ENCODE measurements at places on chromosomes 2 and 18. TPM values are rescaled to one million over a fixed set of nuclear protein-coding genes. Genes with fewer than 3 reads are reported as not detected.

The PLCL1 gene
- 79.8 TPM for total RNA-seq

The TDRD15 gene
- not detected for total RNA-seq

The BOK gene
- total RNA-seq: 3.9 TPM

The CD8B2 gene
- total RNA-seq: not detected

The LIMS3 gene
- total RNA-seq: 3.2 TPM

The SCN9A gene
- total RNA-seq: 0.94 TPM

The C2orf15 gene
- 0.70 TPM for total RNA-seq

- no peaks in the 10 kb centered on the region for H3K36me3 ChIP-seq
- H3K4me3 ChIP-seq: no peak overlapping the region
- no peaks in the 10 kb centered on the region for H3K27me3 ChIP-seq
Measured at GRCh38 chr2:1586251-1586922, 157.9 kb downstream of the PXDN start.

DNA sequence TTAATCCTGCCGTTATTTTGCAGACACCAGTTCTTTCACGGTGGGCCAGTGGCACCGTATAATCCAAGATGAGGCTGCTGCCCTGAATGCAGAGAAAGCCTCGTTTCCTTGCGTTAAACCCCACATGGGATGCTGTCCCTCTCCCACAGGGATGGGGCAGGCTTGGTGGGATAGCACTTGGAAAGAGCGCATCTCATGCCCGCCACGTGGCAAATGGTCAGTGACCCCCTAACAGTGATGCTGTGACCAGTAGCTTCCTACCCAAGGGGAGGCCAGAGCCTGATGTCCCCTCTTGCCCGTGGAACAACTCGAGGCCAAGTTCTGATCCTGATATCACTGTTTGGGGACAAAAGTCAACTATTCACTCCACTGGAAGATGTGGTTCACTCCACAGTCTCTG is 73.3 kb downstream of the RHOB start:
- H3K4me3 ChIP-seq: no peak overlapping the region
- no peaks in the 10 kb centered on the region for H3K36me3 ChIP-seq
- H3K4me1 ChIP-seq: peaks cover 37% of the 10 kb centered on the region
- no peak overlapping the region for H3K27ac ChIP-seq
- DNase-seq: no peak
- H3K27me3 ChIP-seq: no peaks in the 10 kb centered on the region

- H3K4me1 ChIP-seq: peaks cover 8% of the 10 kb centered on the region
- no peaks in the 10 kb centered on the region for H3K27me3 ChIP-seq
- no peak overlapping the region for H3K27ac ChIP-seq
- no peaks in the 10 kb centered on the region for H3K36me3 ChIP-seq
Measured at GRCh38 chr2:109538546-109538945, 75.2 kb downstream of the SEPTIN10 start.

DNA sequence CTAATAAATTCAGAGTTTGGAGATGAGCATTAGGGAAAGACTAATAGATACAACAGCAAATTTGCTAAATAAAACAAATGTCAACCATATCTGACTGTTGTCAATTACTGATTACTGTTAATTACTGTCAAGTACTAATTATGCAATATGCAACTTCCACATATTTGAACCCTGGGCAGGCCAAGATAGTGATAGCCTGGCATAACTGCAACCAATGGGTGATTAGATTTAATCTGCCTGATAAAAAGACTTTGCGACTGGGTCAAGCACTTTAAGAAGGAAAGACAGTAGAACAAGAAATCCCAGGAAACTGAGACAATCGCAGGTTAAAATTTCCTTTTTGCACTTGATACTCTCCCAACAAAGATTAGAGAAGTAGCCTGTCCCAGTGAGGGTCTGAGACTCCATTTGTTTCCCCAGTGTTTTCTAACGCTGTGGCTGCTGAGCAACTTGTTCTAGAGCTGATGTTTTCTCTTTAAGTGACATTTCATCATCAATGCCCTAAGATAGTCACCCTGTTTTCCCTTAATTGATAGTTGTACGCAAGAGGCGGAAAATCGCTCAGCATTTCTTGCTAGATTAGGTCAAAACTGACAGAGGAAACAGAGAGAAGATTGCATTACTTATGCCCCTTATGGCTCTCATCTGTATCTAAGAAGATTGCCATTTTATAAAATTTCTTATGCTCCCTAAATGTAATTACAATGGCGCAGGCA is 17.8 kb downstream of the ARHGAP15 start:
- no peaks in the 10 kb centered on the region for H3K36me3 ChIP-seq
- H3K27ac ChIP-seq: no peak overlapping the region
- DNase-seq: no peak
- H3K27me3 ChIP-seq: peaks cover 8% of the 10 kb centered on the region

GRCh38 chr18:36467614-36468013 is 170.1 kb downstream of the FHOD3 start:
- H3K4me1 ChIP-seq: no peaks in the 10 kb centered on the region
- H3K4me3 ChIP-seq: no peak overlapping the region
- H3K27me3 ChIP-seq: no peaks in the 10 kb centered on the region
- H3K27ac ChIP-seq: peak overlapping the region; percentile 87
- no peaks in the 10 kb centered on the region for H3K36me3 ChIP-seq

GRCh38 chr2:219680958-219681693 is 53.7 kb downstream of the SLC4A3 start:
- no peaks in the 10 kb centered on the region for H3K36me3 ChIP-seq
- H3K27me3 ChIP-seq: no peaks in the 10 kb centered on the region
- no peak overlapping the region for H3K4me3 ChIP-seq
- no peak for DNase-seq
- no peak overlapping the region for H3K27ac ChIP-seq

DNA sequence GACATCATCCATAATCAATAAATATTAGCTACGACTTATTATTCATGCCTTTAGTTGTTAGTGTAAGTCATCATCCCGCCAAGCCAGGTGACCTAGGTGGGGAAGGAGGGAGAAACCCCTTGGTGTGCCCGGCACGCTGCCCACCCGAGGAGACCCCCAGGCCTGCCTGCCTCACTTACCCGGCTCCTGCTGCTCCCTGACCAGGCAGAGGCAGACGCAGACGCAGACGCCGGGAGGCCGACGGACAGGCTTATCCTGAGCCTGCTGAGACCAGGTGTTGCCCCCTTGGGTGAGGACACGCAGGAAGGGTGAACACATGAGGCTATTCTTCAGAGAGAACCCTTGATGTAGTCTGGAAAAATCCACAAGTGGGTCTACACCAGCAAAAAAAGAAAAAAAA is 401.8 kb downstream of the GALR1 start:
- H3K27me3 ChIP-seq: peaks cover 23% of the 10 kb centered on the region
- H3K27ac ChIP-seq: no peak overlapping the region
- H3K4me3 ChIP-seq: no peak overlapping the region
- H3K36me3 ChIP-seq: no peaks in the 10 kb centered on the region
- no peaks in the 10 kb centered on the region for H3K4me1 ChIP-seq

- no peak overlapping the region for H3K27ac ChIP-seq
- no peak overlapping the region for H3K4me3 ChIP-seq
- no peaks in the 10 kb centered on the region for H3K27me3 ChIP-seq
- no peaks in the 10 kb centered on the region for H3K36me3 ChIP-seq
- no peak for DNase-seq
Measured at GRCh38 chr2:191289049-191289448, 43.8 kb downstream of the MYO1B start.

GRCh38 chr2:218962859-218963492 is 3.5 kb downstream of the CDK5R2 start:
- peaks cover 17% of the 10 kb centered on the region for H3K4me1 ChIP-seq
- H3K36me3 ChIP-seq: no peaks in the 10 kb centered on the region
- peaks cover 86% of the 10 kb centered on the region for H3K27me3 ChIP-seq
- DNase-seq: peak; percentile 72
- H3K27ac ChIP-seq: no peak overlapping the region

GRCh38 chr18:27412556-27412955 is 227.4 kb upstream of the CHST9 start:
- no peak for DNase-seq
- H3K4me1 ChIP-seq: peaks cover 3% of the 10 kb centered on the region
- H3K27me3 ChIP-seq: no peaks in the 10 kb centered on the region
- H3K4me3 ChIP-seq: no peak overlapping the region
- H3K27ac ChIP-seq: no peak overlapping the region
- no peaks in the 10 kb centered on the region for H3K36me3 ChIP-seq

DNA sequence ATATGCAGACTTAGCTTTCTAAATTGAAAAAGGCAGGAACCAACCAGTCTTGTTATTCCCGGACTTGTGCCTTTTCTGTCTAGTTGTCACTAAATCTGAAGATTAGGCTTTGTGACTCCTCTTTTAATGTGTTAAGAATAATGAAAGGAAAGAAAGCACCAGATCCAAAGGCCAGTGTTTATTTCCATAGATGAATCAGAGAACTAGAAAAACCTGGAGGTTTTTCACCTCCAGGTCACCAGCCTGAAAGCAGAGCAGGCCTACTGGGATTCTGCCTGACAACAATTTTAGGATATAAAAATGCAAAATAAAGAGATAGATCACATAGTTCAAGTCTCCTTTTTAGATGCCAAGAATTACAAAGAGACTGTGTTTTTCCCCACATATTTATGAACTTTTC is 160.4 kb downstream of the GULP1 start:
- H3K4me1 ChIP-seq: no peaks in the 10 kb centered on the region
- no peak overlapping the region for H3K27ac ChIP-seq
- no peak overlapping the region for H3K4me3 ChIP-seq
- DNase-seq: no peak
- no peaks in the 10 kb centered on the region for H3K36me3 ChIP-seq
- H3K27me3 ChIP-seq: no peaks in the 10 kb centered on the region

- no peak overlapping the region for H3K4me3 ChIP-seq
- H3K36me3 ChIP-seq: no peaks in the 10 kb centered on the region
- no peaks in the 10 kb centered on the region for H3K27me3 ChIP-seq
- peaks cover 4% of the 10 kb centered on the region for H3K4me1 ChIP-seq
- H3K27ac ChIP-seq: no peak overlapping the region
Measured at GRCh38 chr2:47300081-47300480, 102.9 kb upstream of the MSH2 start.

- peak; percentile 90 for DNase-seq
- no peaks in the 10 kb centered on the region for H3K27me3 ChIP-seq
- H3K27ac ChIP-seq: peak overlapping the region; percentile 97
- no peak overlapping the region for H3K4me3 ChIP-seq
- H3K36me3 ChIP-seq: no peaks in the 10 kb centered on the region
Measured at GRCh38 chr2:240369801-240370585, 65.5 kb upstream of the GPC1 start.

- H3K36me3 ChIP-seq: no peaks in the 10 kb centered on the region
- peak; percentile 61 for DNase-seq
- peaks cover 27% of the 10 kb centered on the region for H3K4me1 ChIP-seq
- H3K27ac ChIP-seq: peak overlapping the region; percentile 60
Measured at GRCh38 chr2:101330253-101330933, 21.9 kb upstream of the RNF149 start.

DNA sequence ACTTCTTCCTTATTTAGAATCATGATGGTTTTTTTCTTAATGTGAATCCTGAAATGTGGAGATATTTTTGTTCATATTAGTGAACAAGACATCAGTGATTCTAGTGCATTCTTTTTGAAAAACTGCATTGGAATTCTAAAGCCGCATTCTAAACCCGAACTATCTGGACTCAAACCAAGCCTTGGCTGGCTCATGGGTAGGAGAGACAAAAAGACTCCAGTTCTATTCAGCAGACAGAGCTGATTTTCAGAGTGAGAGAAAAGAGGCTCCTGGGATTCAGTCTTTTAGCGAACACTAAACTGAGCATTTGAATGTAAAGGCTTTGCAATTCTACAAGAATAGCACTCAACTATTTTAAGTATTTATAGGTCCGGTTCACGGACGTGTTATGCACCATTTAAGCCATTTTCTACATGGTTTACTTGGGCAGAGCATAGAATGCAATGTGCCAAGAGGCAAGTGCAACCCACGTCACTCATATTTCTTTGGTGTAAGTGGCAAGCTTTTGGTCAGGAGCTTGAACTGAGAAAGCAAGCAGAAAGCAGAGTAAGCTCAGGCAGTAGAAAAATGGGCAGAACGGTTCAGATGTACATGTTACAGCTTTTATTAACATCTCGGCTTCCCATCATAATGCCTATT is 227.3 kb upstream of the RAB12 start:
- H3K27ac ChIP-seq: no peak overlapping the region
- H3K36me3 ChIP-seq: peaks cover 97% of the 10 kb centered on the region
- no peak overlapping the region for H3K4me3 ChIP-seq
- no peaks in the 10 kb centered on the region for H3K27me3 ChIP-seq
- H3K4me1 ChIP-seq: no peaks in the 10 kb centered on the region
- DNase-seq: no peak

DNA sequence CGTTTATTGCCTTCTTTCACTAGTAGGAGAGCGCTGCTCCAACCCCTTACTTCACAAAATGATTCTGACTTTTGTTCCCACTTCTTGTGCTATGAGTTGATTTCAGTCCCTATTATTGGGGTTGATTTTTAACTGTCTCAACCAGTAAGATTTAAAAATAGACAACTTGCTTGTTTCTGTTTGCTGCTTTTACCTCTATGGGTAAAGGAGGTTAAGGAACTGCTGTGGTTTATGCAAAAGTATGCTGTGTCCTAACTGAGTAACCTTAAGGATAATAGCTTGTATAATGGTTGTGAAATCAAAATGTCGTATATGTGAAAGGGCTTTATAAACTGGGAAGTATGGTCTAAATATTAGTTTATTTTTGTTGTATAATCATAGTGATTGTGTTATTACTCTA is 22.6 kb downstream of the ALMS1 start:
- H3K4me1 ChIP-seq: no peaks in the 10 kb centered on the region
- H3K4me3 ChIP-seq: no peak overlapping the region
- no peak overlapping the region for H3K27ac ChIP-seq
- no peak for DNase-seq
- H3K27me3 ChIP-seq: no peaks in the 10 kb centered on the region

DNA sequence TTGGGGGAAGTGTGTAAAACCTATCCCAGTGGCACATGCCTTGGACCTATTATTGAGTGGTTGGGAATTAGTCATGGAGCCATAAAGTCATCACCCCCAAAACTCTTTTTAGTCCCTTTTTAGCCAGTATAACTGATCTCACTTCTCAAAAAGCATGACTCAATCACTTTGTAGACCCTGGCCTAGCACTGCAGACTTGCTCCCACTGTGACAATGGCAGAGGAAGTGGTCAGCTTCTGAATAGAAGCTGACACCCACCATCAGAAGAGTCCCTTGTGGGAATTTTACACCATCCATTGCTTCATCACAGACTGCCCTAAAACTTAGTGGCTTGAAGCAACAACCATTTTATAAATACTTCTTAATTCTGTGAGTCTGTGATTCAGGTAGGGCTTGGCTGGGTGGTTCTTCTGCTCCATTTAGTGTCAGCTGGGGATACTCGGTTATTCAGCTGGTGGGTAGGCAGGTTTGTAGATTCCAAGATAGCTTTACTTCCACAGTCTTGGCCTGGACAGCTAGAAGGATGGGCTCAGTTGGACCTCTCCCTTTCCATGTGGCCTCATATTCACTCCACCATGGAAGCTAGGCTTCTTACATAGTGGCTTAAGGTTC is 10.8 kb upstream of the ITGA6 start:
- H3K36me3 ChIP-seq: no peaks in the 10 kb centered on the region
- no peaks in the 10 kb centered on the region for H3K4me1 ChIP-seq
- no peak for DNase-seq
- H3K4me3 ChIP-seq: no peak overlapping the region
- no peak overlapping the region for H3K27ac ChIP-seq
